Motor neuron (in vitro differentiated cells): ENCODE measurements at places on chromosomes 5 and 9. TPM values are rescaled to one million over a fixed set of nuclear protein-coding genes. Genes with fewer than 3 reads are reported as not detected.

Gene LOX
- total RNA-seq, result 147 and 165 TPM in 2 replicates

Gene PCDHB16
- 1.5 and 4.6 TPM in 2 replicates for total RNA-seq

GRCh38 chr5:10836986-10837385 lies 76.0 kb upstream of the DAP start:
- no peak for ATAC-seq

DNA sequence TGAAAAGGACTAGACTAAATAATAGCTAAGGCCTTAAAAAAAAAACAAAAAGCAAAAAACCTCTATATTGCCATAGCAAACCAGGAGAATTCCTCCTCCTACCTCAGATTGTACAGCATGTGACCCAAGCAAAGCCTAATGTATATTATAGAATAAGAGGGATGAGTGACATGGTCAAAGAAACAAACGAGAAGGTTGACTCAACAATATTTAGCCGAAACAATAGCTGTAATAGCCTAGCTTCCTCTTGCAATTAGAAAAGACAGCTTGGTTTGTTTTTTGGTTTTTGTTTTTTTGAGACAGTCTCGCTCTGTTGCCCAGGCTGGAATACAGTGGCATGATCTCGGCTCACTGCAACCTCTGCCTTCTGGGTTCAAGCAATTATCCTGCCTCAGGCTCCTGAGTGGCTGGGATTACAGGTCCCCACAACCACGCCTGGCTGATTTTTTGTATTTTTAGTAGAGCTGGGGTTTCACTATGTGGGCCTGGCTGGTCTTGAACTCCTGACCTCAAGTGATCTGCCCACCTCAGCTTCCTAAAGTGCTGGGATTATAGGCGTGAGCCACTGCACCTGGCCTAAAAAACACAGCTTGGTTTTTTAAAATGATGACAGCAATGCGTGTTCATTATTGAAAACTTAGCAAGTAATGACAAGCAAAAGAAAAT lies 5.6 kb downstream of the NLN start:
- ATAC-seq, result no peak

DNA sequence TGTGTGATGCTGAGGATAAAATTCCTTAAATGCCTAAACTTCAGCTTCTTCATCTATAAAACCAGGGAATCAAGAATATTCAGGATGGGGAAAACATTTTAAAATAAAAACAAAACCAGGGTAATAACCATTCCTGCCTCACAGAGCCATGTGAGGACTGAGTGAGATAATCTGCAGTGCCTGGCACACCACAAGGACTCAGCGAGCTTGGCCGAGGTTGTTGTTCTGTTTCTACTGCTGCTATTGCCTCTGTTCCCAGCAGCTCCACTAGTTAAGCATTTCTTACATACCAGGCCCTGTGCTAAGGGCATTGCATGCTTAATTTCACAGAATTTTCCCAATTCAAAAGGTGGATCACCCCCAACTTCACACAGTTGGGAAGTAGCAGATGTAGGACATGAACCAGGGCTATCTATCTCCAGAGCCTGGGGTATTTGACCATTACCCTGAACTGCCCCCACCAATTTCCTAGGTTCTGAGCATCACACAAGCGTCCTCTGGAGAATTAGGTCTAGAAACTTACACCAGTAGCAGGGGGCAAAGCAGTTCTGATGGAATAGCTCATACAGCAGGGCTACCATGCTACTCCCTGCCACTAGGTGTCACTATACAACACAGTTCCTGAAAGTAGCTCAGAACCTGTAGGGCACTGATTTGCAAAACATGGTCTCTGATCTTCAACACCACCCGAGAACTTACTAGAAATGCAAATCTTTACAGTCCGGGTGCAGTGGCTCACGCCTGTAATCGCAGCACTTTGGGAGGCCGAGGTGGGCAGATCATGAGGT lies 74.3 kb downstream of the LRSAM1 start:
- no peak for ATAC-seq

Gene ACTBL2
- total RNA-seq, result 0.11 and 0.20 TPM in 2 replicates

Gene CCDC152
- total RNA-seq, result 4.6 and 6.2 TPM in 2 replicates

Gene ZFYVE16
- total RNA-seq, result 39.2 and 48.2 TPM in 2 replicates

DNA sequence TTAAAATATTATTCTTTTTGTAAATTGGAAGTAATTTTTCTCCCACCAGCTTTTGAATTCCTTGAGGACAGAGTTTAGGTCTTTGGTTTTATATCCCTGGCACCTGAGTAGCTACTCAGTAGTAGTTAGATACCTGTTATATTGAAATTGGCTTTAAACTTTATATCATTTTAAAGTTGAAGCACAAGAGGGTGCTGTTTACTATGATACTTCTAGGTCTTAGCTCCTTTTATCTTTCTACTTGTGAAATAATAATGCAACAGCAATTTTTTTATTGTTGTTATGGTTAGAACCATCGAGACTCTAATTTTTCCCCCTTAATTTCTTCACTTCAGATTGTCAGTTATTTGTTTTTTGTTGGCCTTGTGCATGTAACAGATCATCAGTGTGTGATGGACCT lies 46.3 kb downstream of the AP3S1 start:
- ATAC-seq, result no peak

Gene EPB41L4A
- 1.2 and 1.8 TPM in 2 replicates for total RNA-seq

Gene INSL4
- not detected in 2 replicates for total RNA-seq

Gene F12
- total RNA-seq, result 1.9 and 2.0 TPM in 2 replicates

DNA sequence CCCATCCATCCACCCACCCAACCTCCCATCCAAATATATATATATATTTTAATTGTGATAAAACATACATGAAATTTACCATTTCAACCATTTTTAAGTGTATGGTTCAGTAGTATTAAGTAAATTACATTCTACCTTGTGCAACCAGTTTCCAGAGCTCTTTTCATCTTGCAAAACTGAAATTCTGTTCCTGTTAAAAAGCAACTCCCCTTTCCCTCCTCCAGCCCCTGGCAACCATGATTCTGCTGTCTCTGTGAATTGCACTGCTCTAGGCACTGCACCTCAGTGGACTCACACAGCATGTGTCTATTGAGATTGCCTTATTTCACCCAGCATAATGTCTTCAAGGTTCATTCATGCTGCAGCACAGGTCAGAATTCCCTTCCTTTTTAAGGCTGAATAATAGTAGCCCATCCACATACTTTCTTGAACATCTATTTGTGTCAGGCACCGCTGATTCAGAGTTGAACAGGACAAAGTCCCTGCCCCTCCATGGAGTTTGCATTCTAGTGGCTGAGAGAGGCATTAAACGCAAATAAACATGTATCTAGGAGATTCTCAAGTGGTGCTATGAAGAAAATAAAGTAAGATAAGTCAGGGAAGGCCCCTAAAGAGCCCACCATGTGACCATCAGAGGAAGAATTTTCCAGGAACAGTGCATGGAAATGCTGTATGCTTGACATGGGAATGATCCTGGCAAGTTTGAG lies 24.0 kb downstream of the CSF1R start:
- ATAC-seq, result no peak

DNA sequence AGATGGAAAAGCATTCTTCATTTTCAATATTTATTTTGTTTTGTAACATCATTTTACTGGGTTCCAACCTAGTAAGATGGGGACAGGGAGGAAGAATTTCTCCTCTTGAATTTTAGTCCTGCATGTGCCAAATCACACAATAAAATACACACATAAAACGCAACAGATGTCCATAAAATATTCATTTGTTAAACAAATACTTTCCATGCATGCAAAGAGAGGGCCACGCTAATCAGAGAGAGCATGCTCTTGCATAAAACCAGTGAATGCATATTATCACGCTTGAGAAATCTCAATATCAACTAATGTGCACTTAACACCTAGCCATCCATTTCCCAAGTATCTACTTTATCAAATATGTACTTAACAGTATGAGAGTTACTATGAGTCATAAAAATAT lies 212.6 kb upstream of the TARS1 start:
- no peak for ATAC-seq

DNA sequence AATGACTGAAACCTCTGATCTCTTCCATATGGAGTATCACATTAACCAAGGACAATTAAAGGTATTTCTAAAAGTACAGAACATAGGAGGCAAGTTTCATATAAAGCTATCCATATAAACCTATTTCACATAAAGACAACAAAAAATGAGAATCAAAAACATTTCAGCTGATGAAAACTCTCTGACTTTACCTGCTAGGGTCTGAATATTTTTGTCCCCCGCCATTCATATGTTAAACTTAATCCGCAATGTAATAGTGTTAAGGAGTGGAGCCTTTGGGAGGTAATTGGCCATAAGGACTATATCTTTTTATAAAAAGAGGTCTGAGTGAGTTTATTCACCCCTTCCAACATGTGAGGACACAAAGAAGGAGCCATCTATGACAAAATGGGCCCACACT lies 788.5 kb downstream of the DTWD2 start:
- no peak for ATAC-seq

GRCh38 chr5:31122998-31123951 lies 70.2 kb upstream of the CDH6 start:
- no peak for ATAC-seq

Gene ZDHHC11B
- total RNA-seq, result 8.6 and 11.2 TPM in 2 replicates

GRCh38 chr9:111566234-111566633 lies 33.2 kb downstream of the PTGR1 start:
- no peak for ATAC-seq

GRCh38 chr5:150464554-150465012 lies 15.0 kb upstream of the RPS14 start:
- no peak for ATAC-seq

GRCh38 chr9:86822006-86822801 lies 125.1 kb downstream of the GAS1 start:
- no peak for ATAC-seq

Gene FRMD3
- total RNA-seq, result 4.4 and 4.5 TPM in 2 replicates

DNA sequence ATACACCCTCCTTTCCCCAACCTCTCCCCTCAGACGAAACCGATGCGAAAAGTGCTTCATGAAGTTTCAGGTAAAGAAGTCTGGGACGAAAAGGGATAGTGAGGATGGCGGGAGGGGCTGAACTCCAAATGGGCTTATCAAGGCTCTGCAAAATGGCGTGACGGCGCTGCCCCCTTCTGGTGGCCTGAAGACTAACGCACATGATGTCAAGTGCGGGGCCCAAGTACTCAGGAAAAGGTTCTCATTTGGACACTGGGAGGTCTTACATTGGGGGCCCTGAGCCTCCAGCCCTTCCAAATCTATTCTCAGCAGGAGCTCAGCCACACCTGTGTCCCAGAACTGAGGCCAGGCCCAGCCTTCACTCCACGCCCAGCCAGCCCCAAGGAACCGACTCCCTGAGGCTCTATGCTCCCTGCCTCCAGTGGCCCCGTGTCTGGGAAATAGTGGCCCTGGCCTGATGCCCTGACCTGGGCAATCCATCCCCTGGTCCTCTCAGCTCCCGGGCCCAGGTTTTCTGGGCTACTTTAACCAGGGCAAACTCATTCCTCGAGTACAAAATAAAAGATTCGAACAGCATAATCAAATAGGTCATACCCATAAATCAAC lies 119.9 kb downstream of the KCNIP1 start:
- no peak for ATAC-seq

DNA sequence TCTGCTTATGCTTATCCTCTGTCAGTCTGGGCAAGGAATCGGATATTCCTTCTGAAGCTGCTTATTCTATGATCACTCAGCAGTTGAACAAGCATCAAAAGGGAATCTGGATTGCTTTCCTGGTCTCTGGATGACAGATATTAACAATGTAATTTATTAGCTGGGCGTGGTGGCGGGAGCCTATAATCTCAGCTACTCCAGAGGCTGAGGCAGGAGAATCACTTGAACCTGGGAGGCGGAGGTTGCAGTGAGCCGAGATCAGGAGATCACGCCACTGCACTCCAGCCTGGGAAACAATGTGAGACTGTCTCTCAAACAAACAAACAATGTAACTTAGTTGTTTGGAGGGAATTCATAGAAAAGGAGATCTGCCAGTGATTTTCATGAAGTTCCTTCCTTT lies 45.4 kb downstream of the DMRT1 start:
- ATAC-seq, result no peak

DNA sequence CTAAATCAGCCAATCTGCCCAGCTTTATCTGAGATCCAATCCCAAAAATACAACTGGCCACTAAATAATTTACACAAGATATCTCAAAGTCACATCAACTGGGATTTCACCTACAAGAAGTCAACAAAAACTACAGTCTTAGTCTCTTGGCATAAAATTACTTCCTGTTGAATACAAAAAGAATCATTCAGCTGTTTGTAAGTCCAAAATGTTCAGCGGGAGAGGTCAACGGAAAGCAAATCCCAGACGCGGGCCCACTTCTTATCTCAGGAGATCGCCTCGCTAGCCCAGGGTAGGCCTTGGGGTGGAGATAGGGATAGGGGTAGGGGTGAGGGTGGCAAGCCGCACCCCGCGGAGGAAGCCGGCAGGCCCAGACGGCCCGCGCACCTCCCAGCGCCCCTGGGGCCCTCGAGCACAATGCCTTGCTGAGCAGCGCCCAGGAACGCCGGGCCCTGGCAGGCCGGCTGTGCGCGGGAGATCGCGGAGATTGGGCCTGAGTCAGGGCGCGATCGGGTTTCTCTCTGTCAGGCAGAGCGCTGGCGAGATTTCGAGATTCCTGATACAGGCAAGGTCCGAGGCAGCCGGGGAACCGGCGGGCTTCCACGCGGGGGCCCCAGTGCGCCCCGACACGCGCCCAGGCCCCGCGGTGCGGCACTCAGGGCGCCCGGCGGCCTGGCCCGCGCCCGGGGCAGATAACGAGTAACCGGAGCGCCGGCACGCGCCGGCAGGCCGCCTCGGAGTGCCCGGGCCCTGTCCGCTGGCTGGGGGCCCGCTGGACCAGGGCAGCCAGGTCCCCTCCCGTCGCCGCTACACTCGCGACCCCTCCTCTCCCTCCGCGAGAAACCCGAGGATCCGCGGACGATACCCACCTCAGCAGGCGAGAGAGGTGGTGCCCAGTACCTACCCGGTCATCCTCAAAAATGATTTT lies 601 bp downstream of the HINT1 start:
- ATAC-seq, result peak; percentile 72

DNA sequence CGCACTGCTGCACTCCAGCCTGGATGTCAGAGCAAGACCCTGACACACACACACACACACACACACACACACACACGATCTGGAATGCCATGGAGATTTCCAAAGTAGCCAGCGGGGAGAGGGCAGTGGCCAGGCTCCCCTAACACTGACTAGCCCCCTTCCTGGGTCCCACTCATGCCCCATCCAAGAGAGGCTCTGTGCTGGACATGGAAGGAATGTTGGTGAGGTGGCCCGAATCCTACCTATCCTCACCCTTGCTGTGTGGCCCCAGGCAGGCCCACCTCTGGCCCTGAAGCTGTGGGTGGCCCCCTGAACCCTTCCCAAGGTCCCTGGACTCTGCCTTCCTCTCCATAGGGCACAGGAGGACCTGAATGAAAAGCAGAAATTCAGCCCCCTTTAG lies 7.3 kb downstream of the BRD3 start:
- no peak for ATAC-seq

DNA sequence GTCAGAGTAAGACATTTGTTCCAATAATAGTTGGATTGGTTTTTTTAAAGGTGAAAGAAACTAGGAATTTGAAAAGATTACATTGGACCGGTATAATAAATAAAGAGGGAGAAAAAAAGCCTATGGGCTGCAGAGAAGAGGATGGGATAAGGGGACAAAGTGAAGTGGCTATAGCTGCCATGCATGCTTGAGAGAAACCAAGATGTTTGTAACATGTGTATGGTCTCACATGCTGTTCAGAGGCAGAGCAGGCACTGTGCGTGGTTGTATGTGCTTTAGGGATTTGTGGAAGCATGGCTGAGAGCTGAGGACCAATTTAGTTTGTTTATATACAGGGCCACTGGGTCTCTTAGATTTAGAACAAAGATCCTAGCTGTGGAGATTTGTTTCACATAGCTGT lies 32.7 kb downstream of the LNPEP start:
- ATAC-seq, result no peak

- peak; percentile 78 for ATAC-seq
Observed at GRCh38 chr9:76704593-76705204, 59.5 kb upstream of the PCA3 start.
